ENCODE measurements at places on chromosomes 16 and 17. TPM values are rescaled to one million over a fixed set of nuclear protein-coding genes. Genes with fewer than 3 reads are reported as not detected.

The HSF5 gene
- total RNA-seq: not detected

The SLC47A1 gene
- 4.6 TPM for total RNA-seq

The ZNF469 gene
- total RNA-seq: 0.23 TPM

The ADAMTS18 gene
- total RNA-seq: 0.38 TPM

The TIMP2 gene
- total RNA-seq: 102 TPM

The PRDM7 gene
- total RNA-seq: not detected

The TMEM107 gene
- total RNA-seq: 19.0 TPM

The MYCBPAP gene
- total RNA-seq: 4.1 TPM

The IRX5 gene
- 2.7 TPM for total RNA-seq

The CD300H gene
- total RNA-seq: not detected

The SLC22A31 gene
- total RNA-seq: 0.47 TPM

The FOXF1 gene
- total RNA-seq: not detected

The SLC12A3 gene
- total RNA-seq: under 0.01 TPM

The IRF8 gene
- total RNA-seq: not detected

The TPSD1 gene
- not detected for total RNA-seq

The DDX5 gene
- 341 TPM for total RNA-seq

The TPSG1 gene
- not detected for total RNA-seq

The TBC1D16 gene
- total RNA-seq: 48.4 TPM

The USH1G gene
- not detected for total RNA-seq

The ABHD15 gene
- total RNA-seq: 6.0 TPM

The MOSMO gene
- total RNA-seq: 7.5 TPM

The TBC1D3G gene
- not detected for total RNA-seq

The ANKRD40CL gene
- total RNA-seq: not detected

The WNT9B gene
- total RNA-seq: not detected

The RBFOX1 gene
- total RNA-seq: not detected

The ITGAD gene
- total RNA-seq: not detected

The PMM2 gene
- total RNA-seq: 28.8 TPM

The KRTAP4-6 gene
- not detected for total RNA-seq

The TNFRSF17 gene
- total RNA-seq: 0.12 TPM

The NOS2 gene
- not detected for total RNA-seq

The C1QL1 gene
- 0.23 TPM for total RNA-seq

The CACNB1 gene
- total RNA-seq: 6.9 TPM

The SDK2 gene
- 0.08 TPM for total RNA-seq

The MMP28 gene
- 0.60 TPM for total RNA-seq

The DNAH9 gene
- not detected for total RNA-seq

The SSTR5 gene
- not detected for total RNA-seq

The KRT39 gene
- 0.12 TPM for total RNA-seq

The C17orf100 gene
- total RNA-seq: under 0.01 TPM

The BAHCC1 gene
- total RNA-seq: 3.8 TPM

The HEATR9 gene
- not detected for total RNA-seq

The HNF1B gene
- not detected for total RNA-seq

The CD300C gene
- total RNA-seq: not detected

The HLF gene
- under 0.01 TPM for total RNA-seq

The MPV17L gene
- total RNA-seq: 0.15 TPM

The CACNG1 gene
- not detected for total RNA-seq

The RBBP6 gene
- 5.6 TPM for total RNA-seq

All from smooth muscle cell of the coronary artery (primary cell).